ENCODE measurements at places on chromosomes 1 and 21.
A peak's percentile ranks its signal among the peaks of the same experiment; 100 is the strongest.

- no peak for DNase-seq
Measured at GRCh38 chr1:39370602-39371001, 120.8 kb upstream of the BMP8A start.

GRCh38 chr1:179441501-179441900 is 75.7 kb downstream of the AXDND1 start:
- DNase-seq = no peak

GRCh38 chr1:35810096-35810881 is 2.5 kb downstream of the AGO4 start:
- DNase-seq = peak; percentile 69

DNA sequence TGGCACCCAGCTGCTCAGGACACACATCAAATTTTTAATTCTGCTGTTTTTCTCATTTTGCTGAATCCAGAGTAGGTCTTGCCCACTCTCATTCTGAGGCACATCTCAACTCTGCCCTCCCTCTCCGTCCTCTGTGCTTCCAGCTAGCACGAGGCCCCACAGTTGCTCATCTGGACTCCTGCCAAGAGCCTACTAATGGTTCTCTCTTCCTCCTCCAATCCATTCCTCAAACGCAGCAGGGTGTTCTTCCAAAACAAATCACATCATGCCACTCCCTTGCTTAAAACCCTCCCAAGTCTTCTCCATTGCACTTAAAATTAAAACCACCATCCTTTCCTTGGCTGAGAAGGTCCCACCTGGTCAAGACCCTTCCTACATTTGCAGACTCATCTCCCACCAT is 49.8 kb upstream of the SCAF4 start:
- DNase-seq = no peak

GRCh38 chr1:41175546-41175945 is 66.6 kb downstream of the SCMH1 start:
- no peak for DNase-seq

- no peak for DNase-seq
Measured at GRCh38 chr1:33494929-33495328, 22.5 kb downstream of the ZSCAN20 start.

DNA sequence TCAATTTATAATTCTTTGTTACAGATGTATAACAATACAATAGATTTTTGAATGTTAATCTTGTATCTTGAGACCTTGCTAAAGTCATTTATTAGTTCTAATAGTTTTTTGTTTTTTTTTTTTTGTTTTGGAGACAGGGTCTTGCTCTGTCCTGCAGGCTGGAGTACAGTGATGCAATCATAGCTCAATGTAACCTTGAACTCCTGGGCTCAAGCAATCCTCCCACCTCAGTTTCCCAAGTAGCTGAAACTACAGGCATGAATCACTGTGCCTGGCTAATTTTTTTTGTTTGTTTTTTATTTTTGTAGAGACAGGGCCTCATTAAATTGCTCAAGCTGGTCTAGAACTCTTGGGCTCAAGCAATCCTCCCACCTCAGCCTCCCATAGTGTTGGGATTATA is 26.2 kb upstream of the DIPK1A start:
- no peak for DNase-seq

DNA sequence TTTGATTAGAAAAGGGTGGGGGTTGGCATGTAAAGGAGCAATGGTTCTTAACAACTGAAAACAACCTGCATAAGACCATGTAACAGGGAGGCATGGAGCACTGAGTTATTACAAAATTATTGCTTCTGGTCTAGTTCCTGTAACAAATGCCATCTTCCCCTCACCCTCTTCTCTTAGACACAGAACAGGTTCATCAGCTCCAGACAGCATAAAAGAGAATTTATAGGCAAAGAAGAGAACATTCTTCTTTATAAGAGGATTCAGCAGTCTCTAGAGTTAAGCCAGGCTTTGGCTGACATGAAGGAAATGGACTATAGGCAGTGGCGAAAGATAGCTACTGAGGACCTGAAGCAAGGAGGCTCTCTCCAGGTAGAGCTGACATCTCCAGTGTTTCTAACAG is 38.9 kb downstream of the RGSL1 start:
- DNase-seq = no peak

DNA sequence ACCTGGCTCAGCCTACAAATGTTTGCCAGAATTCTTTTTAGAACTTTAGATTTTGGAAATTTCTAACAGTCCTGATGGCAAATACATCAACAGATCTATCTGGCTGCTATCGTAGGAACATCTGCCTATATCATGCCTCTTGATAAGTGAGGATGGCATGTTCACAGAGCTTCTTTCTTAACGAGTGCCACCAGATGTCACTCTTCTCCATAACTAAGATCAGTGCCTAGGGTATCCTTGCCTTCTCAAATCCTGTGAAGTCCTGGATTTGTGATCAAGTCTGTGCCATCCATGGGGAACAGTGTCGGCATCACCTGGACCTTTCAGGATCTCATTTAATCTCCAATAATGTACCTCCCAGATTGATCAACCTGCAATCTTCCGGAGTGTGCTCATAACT is 36.5 kb upstream of the CD5L start:
- DNase-seq = no peak
